NCI-H226 (cell line): ENCODE measurements at places on chromosomes 12 and 14.
A peak's percentile ranks its signal among the peaks of the same experiment; 100 is the strongest.

DNA sequence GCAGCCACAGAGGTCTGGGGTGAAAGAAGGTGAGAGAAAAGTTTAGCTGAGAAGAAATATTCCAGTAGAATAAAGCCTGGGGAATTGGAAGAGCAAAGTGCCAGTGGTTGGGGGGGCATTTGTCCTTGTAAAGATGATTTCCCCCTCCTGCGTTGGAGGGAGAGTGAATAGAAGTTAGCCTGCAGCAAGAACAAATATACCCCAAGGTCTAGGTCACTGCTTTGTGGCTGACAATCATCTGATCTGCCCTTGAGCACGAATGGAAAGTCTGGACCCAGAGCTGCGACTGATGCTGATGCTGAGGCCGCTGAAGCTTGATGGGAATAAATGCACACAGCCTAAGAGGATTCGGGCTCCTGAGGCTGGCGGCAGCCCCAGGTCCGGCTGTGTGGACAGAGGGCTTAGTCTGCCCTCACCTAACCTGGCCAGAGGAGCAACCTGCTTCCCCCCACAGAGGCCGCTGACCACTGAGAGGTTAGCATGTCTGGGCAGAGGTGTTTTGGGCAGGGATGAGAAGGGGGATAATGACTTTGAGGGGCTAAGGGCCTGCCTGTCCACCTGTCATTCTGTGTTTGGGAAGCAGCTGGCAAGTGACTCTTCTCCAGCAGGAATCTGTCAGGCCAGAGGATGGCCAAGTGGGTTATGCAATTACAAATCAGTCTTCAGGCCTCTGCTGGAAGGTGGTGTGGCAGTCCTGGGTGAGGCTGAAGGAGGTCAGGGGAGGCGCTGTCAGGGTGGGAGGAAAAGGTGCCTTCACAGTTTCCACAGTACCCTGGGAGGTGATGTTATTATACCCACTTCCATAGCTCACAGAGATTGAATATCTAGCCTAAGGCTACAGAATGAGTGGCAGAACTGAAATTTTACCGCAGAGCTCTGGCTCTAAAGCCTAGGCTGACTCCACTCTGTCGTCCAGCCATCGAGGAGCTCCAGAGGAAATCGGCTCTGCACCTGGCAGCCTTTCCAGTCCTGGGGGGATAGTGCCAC is 11.7 kb downstream of the TUBA1C start:
- no peak for DNase-seq

DNA sequence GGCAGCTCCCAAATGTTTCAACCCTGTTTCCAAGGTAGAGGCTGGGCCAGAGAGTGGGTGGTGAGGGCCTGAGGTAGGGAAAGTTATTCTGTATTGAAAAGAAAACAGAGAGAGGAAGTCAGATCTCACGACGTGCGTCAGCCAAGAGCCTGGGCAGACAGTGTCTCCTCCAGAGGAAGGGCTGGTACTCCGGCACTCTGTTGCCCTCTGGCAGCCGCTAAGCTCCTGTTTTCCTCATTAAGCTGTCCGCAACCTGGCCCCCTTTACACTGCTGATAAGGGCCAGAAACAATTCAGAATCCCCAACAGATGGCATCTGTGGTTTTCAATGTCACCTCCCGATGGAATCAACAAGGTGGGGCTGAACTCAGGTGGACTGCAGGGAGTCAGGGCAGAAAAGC is 26.0 kb upstream of the LTBP2 start:
- no peak for DNase-seq

GRCh38 chr12:9327320-9327719 is 119.1 kb upstream of the PZP start:
- DNase-seq: no peak

- DNase-seq: no peak
Observed at GRCh38 chr12:101854747-101855146, 22.6 kb upstream of the DRAM1 start.

DNA sequence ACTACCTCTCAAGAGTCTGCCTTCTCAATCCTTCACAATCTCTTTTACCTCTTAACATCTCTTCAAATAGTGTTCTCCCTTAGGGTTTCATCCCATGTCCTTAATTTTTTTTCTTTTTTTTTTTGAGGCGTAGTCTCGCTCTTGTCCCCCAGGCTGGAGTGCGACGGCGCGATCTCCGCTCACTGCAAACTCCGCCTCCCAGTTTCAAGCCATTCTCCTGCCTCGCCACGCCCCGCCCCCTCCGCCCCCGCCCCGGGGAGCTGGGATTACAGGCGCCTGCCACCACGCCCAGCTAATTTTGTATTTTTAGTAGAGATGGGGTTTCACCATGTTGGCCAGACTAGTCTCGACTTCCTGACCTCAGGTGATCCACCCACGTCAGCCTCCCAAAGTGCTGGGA is 7.0 kb upstream of the BCAT1 start:
- DNase-seq: no peak

- no peak for DNase-seq
Observed at GRCh38 chr12:22266101-22266500, 68.4 kb downstream of the ST8SIA1 start.

DNA sequence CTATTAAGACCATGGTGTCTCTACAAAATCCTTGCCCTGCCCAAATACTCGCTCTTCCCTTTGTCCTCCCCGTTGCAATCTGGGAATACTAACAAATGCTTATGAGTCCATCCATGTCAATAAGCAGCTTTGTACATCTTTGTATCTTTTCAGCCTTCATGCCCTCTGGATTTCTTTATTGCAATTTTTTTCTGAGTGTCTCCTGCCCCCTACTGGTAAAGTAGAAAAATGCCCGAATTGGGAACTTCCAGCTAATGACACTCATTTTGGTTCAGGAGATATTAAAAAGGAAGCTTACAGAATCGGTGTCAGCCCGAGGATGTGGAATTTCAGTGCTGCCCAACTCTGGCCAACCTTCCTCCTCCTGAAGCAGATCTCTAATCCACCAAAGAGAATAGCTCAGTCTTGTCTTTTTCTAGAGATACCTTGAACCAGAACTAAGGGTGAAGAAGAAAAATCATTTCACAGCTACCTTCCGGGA is 46.0 kb downstream of the SH2B3 start:
- no peak for DNase-seq

DNA sequence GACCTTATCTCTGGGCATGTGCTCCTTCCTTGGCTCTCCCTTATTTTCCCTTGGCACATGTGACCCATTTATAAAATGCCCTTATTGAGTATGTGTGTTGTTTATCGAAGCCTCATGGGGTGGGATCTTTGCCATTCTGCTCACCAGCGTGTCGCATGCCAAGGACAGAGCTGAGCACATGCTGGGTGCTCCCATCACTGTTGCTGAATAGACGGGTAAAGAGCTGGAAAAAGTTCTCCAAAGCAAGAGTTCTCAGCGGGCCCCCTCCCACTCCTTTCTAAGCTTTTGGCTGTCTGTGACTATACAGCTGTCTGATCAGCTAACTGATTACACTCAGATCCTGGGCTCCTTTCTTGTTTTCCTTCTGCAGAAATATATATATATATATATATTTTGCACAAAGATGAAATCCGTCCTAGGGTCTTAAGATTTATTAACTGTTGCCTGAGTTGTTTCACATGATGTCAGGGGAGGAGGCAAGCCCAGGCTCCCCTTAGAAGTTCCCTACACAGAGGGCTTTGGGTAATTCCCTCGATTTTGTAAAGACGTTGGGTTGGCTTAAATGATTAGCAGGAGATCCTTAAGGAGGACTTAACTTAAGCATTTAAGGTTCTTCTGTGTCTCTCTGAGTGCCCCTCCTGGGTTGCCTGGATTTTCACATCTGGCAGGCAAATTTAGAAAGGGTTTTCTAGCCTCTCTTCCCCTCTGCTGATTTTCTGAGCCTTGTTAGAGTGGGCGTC is 71.6 kb downstream of the TMEM132C start:
- DNase-seq: no peak

DNA sequence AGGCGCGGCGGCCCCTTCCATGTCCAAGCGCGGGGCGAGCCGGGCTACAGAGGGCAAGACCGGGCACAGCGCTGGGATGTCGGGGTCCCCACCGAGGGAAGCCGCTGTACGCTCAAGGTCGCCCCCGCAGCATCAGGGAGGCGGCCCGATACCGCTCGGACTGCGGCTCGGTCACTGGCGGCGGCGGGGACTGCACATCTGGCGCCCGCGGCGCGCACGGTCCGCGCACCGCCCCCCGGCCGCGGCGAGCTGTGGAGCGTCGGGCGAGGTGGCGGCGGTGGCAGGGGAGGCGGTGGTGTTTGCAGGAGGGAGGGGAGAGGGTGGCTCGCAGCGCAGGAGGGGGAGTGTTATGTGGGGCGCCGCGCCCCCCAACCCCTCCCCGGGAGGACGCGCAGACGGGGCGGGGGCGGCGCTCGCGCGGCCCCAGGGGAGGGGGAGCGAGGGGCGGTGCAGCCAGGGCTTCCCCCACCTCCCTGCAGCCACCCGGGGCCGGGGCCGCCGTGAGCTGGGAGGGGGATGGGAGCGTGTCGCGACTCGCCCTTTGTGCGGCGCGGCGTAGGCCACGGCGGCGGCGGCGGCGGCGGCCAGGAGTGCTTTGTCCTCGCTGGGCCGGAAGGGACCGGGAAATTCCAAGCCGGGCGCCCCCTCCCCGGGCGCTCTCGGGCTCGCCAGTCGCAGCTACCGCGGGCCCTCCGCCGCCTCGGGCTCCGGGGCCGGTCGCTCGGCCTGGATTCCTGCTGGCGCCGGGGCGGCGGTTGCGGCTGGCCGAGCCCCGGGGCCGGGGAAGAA is at the start of gene NUAK1:
Gene NUAK1 (minus strand): TSS at position 322 of the 789 bp plus-strand sequence. CDS start 301 bp downstream, at position 21.
- DNase-seq: peak; percentile 20

DNA sequence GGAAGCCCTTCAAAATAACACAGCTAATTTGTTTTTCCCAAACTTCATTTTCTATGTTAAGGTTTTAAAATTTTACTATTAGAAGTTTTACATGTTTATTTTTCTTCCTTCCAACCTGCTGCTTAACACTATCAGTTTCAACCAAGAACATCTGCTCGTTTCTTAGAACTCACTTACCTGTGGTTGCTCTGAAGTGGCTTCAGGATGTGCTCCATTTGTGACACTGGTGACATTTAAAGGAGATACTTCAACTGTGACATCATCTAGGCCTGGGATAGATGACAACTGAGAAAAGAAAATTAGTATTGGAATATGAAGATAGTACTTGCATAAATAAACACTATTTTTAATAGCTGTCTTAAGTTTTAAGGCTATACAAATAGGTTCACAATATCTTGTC is 17.9 kb downstream of the WASHC3 start:
- no peak for DNase-seq

- peak; percentile 10 for DNase-seq
Observed at GRCh38 chr12:111981987-111982386, 31.0 kb downstream of the TMEM116 start.

- DNase-seq: no peak
Observed at GRCh38 chr12:131941116-131941986, 8.4 kb upstream of the EP400 start.

DNA sequence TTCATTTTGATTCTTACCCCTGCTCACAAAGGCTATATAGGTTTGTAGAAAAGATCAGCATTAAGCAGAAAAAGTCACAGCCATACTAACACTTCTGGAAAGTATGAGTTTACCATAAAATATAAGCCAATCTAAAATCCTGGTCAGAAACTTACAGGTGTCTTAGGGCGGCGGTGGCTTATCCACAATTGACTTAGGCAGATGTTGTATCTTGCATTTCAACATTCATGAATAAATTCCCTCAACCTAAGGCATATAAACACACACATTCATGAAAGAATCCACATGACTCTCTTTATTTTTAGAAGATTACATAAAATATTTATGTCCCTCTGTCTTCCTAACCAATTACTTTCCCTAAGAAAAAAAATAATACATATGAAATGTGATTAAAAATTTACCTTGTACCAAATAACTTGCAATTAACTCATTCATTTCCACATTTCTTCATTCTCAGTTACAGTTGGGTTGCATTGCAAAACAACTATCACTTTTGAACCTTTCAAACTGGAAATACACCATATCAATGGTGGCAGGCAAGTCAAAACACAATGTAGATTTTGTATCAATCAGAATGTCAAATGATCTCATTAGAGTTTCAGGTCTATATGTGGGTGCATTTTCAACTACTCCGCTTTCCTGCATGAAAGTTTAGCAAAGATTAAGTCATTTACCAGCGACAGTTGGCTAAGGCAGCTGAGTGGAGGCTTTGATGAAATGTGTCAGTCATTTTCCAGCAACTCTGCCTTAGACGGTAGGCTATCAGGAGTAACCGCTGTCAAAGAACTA is 124.4 kb downstream of the SLC15A5 start:
- no peak for DNase-seq

DNA sequence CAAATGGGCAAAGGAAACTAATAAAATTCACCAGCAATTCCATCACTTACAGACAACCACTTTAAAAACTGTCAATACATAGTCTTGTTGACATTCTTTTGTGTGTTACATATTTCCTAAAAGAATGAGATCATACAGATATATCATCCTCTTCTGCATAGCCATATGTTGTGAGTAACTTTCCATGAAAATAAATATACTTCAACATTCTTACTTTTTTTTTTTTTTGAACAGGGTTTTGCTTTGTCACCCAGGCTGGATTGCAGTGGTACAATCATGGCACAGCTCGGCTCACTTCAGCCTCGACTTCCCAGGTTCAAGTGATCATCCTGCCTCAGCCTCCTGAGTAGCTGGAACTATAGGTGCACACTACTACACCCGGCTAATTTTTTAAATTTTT is 20.9 kb downstream of the ZC2HC1C start:
- no peak for DNase-seq

DNA sequence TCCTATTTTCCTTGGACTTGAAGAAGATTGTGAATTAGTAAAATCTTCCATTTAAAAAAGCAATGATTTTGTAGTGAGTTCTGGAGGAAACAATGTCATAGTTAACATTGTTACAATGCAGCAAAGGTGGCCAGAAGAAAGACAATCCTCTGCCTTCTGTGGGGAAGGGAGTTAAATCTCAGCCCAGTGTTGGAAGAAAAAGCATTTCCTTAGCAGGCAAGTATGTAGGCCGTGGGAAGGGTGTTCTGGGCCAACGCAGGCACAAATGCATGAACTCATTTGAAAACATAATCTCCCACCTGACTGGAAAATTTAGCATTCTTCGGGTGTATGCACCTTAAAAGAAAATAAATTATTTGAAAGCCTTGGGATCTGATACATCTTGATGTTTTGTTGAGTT is 258.6 kb downstream of the ADAMTS20 start:
- no peak for DNase-seq

DNA sequence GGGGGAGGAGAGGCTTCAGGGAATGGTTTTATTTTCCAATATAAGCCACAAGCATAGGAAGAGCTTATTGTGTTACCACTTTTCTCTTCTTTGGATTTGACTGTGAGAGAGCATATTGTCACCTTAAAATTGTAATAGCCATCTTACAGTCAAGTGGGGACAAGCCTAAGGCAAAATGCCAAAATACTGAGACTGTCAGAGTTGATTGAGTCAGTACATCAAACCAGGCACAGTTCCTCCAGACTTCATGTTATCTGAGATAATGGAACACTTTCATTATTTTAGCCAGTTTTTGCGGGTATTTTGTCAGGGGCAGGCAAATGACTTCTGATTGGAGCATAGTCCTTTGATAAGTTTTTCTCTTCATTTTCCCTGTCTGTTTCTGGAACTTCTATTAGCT is 19.5 kb upstream of the NUBPL start:
- no peak for DNase-seq
